ENCODE measurements at places on chromosomes 6 and 20. TPM values are rescaled to one million over a fixed set of nuclear protein-coding genes. Genes with fewer than 3 reads are reported as not detected.
A peak's percentile ranks its signal among the peaks of the same experiment; 100 is the strongest.

DNA sequence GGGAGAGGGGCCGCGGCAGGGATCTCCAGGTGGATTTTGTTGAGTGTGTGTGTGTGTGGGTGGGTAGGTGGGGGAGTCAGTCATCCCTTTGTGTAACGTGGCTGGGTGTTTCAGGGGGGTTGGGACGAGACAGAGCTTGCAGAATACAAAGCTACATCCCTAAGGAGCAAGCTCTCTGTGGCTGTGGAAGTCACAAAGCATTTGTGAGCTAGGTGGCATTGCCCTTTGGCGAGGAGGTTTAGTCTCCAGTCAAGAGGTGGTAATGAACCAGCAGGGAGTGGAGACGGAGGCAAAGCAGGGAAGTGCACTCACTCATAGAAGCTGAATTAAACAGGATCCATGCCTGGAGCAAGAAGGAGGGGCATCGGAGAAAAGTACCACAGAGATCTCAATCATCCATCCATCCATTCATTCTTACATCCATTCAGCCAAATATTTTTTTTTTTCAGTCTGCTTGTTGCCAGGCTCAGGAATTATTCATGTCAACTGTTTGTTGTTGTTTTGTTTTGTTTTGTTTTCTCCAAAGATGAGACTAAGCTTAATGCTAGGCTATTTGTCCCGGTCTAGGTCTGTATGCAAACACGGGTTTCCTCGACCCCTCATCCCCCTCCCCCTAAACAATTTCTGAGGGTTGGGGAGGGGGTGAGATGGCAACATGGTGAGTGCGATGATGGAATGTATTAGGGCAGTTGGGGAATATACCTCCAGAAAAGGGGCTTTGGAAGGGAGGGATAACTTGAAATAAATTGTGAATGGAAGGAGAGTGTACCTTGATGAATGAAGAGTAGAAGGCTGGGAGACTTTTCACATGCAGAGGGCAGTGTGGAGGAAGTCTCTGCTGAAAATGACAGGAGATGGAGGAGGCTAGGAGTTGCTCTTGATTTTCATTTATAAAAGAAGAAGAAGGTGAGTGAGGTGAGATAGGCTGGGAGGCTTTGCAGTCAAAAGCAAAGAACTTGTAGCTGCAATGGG, 1.0 kb downstream of the HCRTR2 start:
- no peak overlapping the region for H3K27ac ChIP-seq
- DNase-seq = no peak
- H3K4me3 ChIP-seq = no peak overlapping the region
- peaks cover 5% of the 10 kb centered on the region for H3K27me3 ChIP-seq
- H3K4me1 ChIP-seq = no peaks in the 10 kb centered on the region

Gene RSPH4A
- total RNA-seq = not detected

GRCh38 chr6:36160147-36160760, 29.9 kb downstream of the MAPK13 start:
- no peaks in the 10 kb centered on the region for H3K27me3 ChIP-seq
- no peak for DNase-seq
- no peak overlapping the region for H3K4me3 ChIP-seq
- H3K36me3 ChIP-seq = peaks cover 7% of the 10 kb centered on the region

Gene LY6G6C
- total RNA-seq = not detected

Gene RAD21L1
- total RNA-seq = not detected

Gene POPDC3
- not detected for total RNA-seq

Gene SAPCD1
- 13.2 TPM for total RNA-seq

DNA sequence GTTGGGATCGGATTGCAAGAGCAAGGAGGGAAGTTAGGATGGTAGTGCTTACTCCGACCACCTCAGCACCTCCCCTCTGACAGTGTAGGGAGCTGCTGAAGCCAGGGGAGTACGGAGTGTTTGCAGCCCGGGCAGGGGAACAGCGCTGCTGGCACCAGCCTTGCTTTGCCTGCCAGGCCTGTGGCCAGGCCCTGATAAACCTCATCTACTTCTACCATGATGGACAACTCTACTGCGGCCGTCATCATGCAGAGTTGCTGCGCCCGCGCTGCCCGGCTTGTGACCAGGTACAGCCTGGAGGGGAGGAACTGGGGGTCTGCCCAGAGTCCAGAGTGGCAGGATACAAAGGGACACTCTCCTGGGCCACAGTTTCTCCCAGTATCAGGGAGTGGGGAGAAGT, 2.2 kb upstream of the TOMM6 start:
- DNase-seq = no peak
- peaks cover 24% of the 10 kb centered on the region for H3K4me1 ChIP-seq
- no peak overlapping the region for H3K27ac ChIP-seq
- H3K4me3 ChIP-seq = no peak overlapping the region
- H3K27me3 ChIP-seq = peaks cover 6% of the 10 kb centered on the region

Gene PPP1R14C
- 0.36 TPM for total RNA-seq

DNA sequence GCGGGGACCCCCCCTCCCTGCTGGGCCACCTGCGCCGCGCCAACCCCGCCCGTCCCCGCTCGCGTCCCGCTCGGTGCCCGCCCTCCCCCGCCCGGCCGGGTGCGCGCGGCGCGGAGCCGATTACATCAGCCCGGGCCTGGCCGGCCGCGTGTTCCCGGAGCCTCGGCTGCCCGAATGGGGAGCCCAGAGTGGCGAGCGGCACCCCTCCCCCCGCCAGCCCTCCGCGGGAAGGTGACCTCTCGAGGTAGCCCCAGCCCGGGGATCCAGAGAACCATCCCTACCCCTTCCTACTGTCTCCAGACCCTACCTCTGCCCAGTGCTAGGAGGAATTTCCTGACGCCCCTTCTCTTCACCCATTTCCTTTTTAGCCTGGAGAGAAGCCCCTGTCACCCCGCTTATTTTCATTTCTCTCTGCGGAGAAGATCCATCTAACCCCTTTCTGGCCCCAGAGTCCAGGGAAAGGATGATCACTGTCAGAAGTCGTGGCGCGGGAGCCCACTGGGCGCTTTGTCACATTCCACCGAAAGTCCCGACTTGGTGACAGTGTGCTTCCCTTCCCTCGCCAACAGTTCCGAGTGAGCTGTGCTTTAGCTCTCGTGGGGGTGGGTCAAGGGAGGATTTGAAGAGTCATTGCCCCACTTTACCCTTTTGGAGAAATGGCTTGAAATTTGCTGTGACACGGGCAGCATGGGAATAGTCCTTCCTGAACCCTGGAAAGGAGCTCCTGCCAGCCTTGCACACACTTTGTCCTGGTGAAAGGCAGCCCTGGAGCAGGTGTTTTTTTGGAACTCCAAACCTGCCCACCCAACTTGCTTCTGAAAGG, 2.1 kb downstream of the VEGFA start:
- H3K27ac ChIP-seq = peak overlapping the region; percentile 84
- peaks cover 8% of the 10 kb centered on the region for H3K27me3 ChIP-seq
- peaks cover 23% of the 10 kb centered on the region for H3K36me3 ChIP-seq
- peak; percentile 80 for DNase-seq

Gene CCN5
- not detected for total RNA-seq

DNA sequence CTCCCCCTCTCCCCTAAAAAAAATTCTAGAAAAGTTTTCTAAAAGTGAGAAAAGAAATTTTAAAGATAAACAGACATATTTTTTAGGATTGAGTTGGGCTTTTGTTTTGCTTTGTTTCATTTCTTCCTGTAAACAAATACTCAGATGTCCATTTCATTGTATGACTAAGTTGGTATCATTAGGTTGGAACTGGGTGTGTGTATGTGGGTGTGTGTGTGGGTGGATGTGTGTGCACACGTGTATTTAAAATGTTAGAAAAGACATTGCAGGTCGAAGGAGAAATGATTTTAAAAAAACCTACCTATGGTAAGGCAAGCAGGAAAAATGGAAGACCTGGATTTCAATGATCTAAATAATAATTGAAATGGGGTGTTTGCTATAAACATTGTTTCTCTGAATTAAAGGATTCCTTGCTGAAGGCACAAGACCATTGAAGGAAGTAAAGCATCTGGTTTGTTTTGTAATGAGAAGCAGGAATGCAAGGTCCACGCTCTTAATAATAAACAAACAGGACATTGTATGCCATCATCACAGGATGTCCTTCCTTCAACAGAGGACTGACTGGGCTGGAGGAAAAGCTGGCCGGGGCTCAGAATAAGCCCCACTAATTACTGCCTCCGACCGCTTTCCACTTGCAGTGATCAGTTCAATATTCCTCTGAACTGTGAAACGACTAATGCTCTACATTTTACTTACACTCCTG, 996 bp upstream of the PRDM1 start:
- peak overlapping the region; percentile 94 for H3K27ac ChIP-seq
- peak overlapping the region; percentile 90 for H3K4me3 ChIP-seq
- peaks cover 30% of the 10 kb centered on the region for H3K36me3 ChIP-seq
- H3K4me1 ChIP-seq = peaks cover 64% of the 10 kb centered on the region
- DNase-seq = no peak
- H3K27me3 ChIP-seq = peaks cover 2% of the 10 kb centered on the region

GRCh38 chr6:90249034-90249433, 47.6 kb downstream of the BACH2 start:
- peak; percentile 62 for DNase-seq
- peak overlapping the region; percentile 9 for H3K4me3 ChIP-seq
- peaks cover 45% of the 10 kb centered on the region for H3K36me3 ChIP-seq

Gene VSTM2L
- total RNA-seq = not detected

Gene SLC2A10
- total RNA-seq = not detected

GRCh38 chr20:22629447-22629846, 45.1 kb upstream of the FOXA2 start:
- H3K36me3 ChIP-seq = no peaks in the 10 kb centered on the region
- no peak overlapping the region for H3K27ac ChIP-seq
- no peak for DNase-seq

GRCh38 chr20:2651772-2652723, at the start of gene NOP56:
TSS of gene NOP56 (plus strand) at chr20:2652632. CDS start at chr20:2652661, 29 bp downstream.
- no peaks in the 10 kb centered on the region for H3K27me3 ChIP-seq
- H3K4me3 ChIP-seq = peak within 1 kb of the TSS; percentile 90
- H3K27ac ChIP-seq = peak within 1 kb of the TSS; percentile 93
- H3K4me1 ChIP-seq = peaks cover 49% of the 10 kb centered on the region
- DNase-seq = peak; percentile 95

DNA sequence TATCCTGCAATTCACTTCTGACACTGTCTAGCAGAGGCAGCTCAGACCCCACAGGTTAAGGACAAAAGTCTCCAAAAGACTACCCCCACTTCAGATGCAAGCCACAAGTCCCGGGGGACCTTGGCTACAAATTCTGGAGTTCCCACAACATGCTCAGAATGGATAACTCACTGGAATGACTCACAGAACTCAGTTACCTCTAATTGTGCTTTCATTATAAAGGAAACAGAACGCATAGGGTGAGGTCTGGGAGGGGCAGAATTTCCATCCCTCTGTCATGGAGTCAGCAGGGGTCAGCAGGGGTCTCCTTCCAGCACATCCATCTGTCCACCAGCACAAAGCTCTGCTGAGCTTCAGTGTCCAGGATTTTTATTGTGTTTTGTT, 184.2 kb downstream of the CDH4 start:
- no peak overlapping the region for H3K4me3 ChIP-seq
- H3K4me1 ChIP-seq = no peaks in the 10 kb centered on the region

DNA sequence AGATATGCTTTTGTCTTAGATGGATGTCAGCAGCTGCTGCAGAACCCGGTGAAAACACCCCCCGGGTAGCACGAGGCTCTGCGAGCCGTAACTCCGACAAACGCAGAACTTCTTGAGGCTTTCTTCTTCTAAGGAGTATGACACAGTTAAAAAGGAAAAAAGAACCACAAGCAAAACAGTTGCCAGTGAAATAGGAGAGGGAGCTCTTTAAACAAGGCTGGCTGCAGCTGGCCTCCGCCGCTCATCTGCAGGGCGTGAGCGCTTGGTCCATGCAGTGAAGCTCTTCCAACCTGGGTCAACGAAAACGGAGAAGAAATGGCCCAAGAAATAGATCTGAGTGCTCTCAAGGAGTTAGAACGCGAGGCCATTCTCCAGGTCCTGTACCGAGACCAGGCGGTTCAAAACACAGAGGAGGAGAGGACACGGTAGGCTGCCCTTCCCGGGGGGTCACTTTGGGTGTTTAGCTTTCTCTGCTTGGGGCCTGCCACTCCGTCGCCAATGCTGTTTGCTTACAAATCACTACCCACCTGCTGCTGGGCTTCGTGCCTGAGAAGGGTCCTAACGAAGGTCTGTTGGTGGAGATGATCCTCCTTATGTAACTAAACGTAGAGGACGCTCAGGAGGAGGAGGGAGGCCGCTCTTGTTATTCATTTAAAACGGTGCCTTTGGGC, 13.2 kb downstream of the SYTL3 start:
- H3K36me3 ChIP-seq = peaks cover 73% of the 10 kb centered on the region
- H3K4me1 ChIP-seq = peaks cover 12% of the 10 kb centered on the region
- DNase-seq = no peak
- no peak overlapping the region for H3K27ac ChIP-seq
- no peaks in the 10 kb centered on the region for H3K27me3 ChIP-seq
- H3K4me3 ChIP-seq = no peak overlapping the region

Gene SIRPB1
- total RNA-seq = 2.0 TPM

Gene FBXO30
- 5.1 TPM for total RNA-seq

DNA sequence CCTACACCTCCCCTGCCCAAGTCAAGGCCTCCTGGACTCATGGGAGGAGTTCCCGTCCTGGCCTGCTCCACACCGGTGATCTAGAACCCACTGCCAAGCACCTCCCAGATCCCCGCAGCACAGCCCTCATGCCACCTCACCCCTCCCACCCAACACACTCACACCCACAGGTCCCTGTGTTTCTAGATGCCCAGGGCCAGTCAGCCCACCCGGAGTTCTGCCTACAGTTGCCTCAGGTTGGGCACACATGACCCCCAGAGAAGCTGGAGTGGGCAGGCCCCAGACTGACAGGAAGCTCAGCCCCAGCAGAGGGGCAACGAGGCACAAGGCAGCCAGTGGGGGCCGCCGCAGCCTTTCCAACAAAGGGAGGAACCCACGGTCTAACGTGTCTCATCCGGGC, 29.6 kb downstream of the RRBP1 start:
- no peak for DNase-seq
- H3K27me3 ChIP-seq = no peaks in the 10 kb centered on the region
- peaks cover 9% of the 10 kb centered on the region for H3K4me1 ChIP-seq
- H3K4me3 ChIP-seq = no peak overlapping the region
- H3K27ac ChIP-seq = no peak overlapping the region
- no peaks in the 10 kb centered on the region for H3K36me3 ChIP-seq
